ENCODE measurements at places on chromosomes 2 and 18.

GRCh38 chr2:29787473-29788465, 133.6 kb downstream of the ALK start:
- DNase-seq, result no peak

- no peak for DNase-seq
Observed at GRCh38 chr2:145807554-145807953, 1287.6 kb upstream of the ZEB2 start.

DNA sequence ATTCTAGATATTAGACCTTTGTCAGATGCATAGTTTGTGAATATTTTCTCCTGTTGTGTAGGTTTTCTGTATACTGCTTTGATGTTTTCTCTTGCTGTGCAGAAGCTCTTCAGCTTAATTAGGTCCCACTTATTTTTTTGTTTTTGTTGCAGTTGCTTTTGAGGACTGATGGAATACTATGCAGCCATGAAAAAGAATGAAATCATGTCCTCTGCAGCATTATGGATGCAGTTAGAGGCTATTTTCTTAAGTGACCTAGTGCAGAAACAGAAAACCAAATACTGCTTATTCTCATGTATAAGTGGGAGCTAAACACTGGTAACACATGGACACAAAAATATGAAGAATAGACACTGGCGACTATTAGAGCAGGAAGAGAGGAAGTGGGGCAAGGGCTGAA, 155.0 kb upstream of the HNMT start:
- no peak for DNase-seq

GRCh38 chr2:47950340-47951301, 44.3 kb upstream of the FBXO11 start:
- DNase-seq, result no peak

GRCh38 chr2:54559006-54559445, 102.9 kb downstream of the SPTBN1 start:
- no peak for DNase-seq

DNA sequence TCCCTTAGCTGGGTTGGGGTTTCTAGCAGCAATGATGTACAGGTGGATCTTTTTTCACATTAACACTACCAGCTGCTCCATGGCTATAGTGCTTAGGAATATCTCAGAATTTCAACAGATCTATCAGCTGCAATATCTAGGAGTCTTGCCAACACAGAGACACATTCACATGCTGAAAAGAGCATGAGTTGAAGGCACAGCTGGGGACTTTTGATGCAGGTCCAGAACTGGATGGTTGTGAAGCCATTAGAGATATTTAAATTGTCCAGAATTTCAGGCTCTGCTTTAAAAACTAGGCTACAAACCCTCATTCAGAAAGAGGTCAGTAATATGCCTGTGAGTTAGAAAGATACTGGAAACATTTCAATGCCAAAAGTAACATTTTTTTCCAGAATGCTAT, 122.2 kb upstream of the CCDC195 start:
- DNase-seq, result peak; percentile 39

DNA sequence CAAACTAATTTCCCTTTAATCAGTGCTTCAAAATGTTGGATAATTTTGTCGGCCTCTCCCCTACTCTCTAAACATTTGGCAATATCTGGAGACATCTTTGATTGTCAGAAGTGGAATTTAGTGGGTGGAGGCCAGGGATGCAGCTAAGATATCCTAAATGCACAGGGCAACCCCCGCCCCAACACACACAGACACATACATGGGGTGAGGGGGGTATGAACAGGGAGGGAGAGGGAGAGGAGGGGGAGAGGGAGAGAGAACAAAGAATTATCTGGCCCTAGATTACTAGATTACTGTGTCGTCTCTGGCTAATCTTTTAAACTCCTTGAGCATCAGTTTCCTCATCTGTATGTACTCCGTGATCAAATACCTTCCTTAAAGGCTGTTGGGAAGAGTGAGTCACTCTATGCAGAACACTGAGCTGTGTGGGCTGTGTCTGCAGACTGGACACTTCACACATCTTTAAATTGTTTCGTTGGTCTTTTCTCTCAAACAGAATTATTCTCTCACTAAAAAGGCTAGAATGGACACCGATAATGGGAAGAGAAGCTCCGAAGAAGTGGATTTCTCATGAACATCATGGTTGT, 2.9 kb downstream of the RNF149 start:
- DNase-seq, result peak; percentile 17

- DNase-seq, result no peak
Observed at GRCh38 chr2:1749489-1750119, 5.3 kb upstream of the PXDN start.

- no peak for DNase-seq
Observed at GRCh38 chr18:78643004-78643403, 336.6 kb upstream of the SALL3 start.

GRCh38 chr2:143300536-143300935, 171.3 kb downstream of the ARHGAP15 start:
- DNase-seq, result no peak

DNA sequence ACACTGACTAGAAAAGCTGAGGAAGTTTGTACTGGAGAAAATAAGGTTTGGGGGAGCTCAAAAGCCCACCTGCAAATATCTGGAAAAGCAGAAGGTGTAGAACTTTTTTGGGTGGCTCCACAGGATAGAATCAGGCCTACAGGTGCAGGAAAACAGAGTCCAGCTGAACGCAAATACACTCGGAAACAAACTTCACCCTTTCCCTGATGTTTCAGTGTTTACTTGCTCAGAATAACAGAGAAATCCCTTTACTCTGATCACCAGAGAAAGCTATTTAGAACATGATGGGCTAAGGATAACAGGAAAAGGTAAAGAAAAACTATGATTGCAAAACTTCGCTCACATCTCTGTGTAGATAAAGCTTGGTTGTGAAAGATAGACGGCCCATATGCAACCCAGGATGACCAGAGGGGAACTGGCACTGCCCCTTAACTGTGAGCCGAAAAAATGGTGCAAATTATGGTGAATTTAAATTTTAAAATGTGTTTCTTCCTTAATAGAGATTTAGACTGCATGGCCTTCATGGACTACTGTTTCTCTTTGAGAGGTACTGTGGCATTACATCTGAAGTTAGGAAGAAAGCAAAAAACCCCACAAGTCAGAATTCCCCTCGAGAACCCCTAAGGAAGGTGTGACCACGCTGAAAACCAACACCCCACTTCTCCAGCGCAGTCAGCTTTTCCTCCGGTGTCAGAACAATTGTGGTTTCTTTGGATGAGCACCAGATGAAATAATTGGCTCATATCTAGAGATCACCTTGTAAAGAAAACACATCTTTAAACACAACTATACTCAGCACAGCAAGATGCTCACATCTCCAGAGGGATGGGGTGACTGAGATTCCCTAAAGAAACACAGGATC, 84.5 kb upstream of the TMEM247 start:
- no peak for DNase-seq

DNA sequence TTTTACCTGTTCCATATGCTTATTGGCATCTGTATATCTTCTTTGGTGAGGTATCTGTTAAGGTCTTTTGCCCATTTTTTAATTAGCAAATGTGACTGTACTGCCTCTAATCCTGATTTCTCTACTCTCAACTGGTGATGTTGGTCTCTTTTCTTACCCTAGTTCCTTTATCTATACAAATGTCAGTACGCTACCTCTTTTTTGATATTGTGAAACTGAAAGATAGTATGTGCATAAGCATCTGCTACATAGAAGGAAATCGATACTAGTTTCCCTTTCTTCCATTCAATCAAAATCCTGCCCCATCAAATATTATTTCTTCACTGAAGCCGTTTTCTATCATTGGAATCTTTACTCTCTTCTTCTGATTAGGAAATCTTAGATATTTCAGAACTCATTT, 194.9 kb upstream of the SPOPL start:
- DNase-seq, result no peak

DNA sequence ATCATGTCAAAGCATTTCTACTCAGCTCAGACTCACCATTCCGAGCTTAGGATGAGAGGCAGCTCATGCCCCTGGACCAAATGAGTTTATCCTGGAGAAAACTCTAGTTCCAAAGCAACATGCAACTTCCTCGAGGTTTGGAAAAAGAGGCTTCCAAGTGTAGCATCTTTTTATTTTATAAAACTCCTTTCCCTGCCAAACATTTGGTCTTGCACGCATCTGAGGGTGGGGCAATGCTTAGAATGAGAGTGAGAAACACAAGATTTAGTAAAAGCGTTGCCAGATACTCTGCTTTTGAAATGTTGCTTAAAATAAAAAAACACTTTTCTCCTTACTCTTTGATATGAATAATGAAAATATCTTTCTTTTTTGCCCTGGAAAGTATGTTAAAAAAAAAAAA, 151.5 kb downstream of the NCKAP5 start:
- DNase-seq, result no peak

DNA sequence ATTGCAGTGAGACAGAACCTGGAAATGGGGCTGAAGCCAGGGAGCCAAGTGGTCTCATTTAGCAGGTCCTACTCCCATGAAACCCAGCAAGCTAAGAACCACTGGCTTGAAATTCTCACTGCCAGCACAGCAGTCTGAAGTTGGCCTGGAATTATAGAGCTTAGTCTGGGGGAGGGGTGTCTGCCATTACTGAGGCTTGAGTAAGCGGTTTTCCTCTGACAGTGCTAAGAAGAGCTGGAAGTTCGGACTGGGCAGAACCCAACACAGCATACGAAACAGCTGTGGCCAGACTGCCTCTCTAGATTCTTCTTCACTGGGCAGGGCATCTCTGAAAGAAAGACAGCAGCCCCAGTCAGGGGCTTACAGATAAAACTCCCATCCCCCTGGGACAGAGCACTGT, 305.7 kb upstream of the SETBP1 start:
- no peak for DNase-seq

DNA sequence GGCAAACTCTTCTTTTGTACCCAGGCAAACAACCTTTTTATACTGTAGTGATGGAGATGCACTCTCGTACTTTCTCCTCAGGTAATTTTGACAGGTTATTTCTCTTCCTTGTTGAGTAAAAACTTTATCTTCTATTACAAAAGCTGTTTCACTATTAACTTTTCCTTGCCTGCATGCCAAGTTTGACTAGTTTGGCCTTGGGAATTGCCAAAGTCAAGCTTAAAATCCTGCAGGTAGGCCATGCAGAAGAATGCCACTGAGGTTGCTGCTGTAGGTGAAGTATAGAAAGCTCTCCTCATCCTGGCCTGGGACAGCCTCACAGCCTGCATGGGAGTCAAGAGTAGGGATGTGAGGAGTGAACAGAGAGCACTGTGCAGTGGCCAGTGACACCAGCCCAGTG, 1293.5 kb upstream of the CHAC2 start:
- no peak for DNase-seq

- DNase-seq, result no peak
Observed at GRCh38 chr2:204115137-204116056, 178.8 kb downstream of the ICOS start.

All from AG09309 (cell line).